ENCODE measurements at places on chromosomes 3 and 15. TPM values are rescaled to one million over a fixed set of nuclear protein-coding genes. Genes with fewer than 3 reads are reported as not detected.

GRCh38 chr15:89186803-89187202, 34.6 kb downstream of the RLBP1 start:
- H3K27me3 ChIP-seq: no peaks in the 10 kb centered on the region
- peaks cover 34% of the 10 kb centered on the region for H3K36me3 ChIP-seq
- DNase-seq: no peak
- no peaks in the 10 kb centered on the region for H3K4me1 ChIP-seq
- H3K4me3 ChIP-seq: no peak overlapping the region

DNA sequence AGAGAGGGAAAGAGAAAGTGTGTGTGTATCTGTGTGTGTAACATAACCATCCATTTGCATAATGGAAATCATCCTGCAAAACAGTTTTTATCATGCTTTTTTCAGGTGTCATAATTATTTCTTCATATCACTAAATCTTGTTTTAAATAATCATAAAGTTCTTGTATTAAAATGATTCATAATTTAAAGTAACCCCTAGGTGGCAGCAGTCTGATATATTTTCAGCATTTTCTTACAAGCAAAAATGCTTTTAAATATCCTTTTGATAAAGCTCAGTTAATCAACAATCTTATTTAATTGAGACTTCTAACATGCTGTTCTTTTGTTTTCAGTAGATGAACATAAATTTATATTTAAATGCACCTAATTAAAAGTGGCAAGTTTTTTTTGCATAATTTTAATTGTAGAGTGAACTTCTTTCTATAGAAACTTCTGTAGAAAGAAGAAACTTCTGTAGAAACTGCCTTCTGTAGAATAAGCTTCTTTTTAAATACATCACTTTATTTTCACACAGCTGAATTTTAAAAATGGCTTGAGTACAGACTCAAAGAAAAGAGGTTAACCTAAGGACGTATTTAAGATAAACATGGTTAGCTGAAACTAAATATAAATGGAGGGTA, 72.5 kb downstream of the OPA1 start:
- no peaks in the 10 kb centered on the region for H3K27me3 ChIP-seq
- DNase-seq: no peak
- H3K27ac ChIP-seq: no peak overlapping the region
- no peak overlapping the region for H3K4me3 ChIP-seq
- peaks cover 9% of the 10 kb centered on the region for H3K36me3 ChIP-seq

GRCh38 chr3:77479021-77479420, 439.1 kb downstream of the ROBO2 start:
- no peaks in the 10 kb centered on the region for H3K4me1 ChIP-seq
- DNase-seq: no peak
- no peak overlapping the region for H3K27ac ChIP-seq
- H3K4me3 ChIP-seq: no peak overlapping the region
- no peaks in the 10 kb centered on the region for H3K36me3 ChIP-seq
- no peaks in the 10 kb centered on the region for H3K27me3 ChIP-seq

- no peak overlapping the region for H3K27ac ChIP-seq
- H3K27me3 ChIP-seq: no peaks in the 10 kb centered on the region
- no peaks in the 10 kb centered on the region for H3K36me3 ChIP-seq
- H3K4me3 ChIP-seq: no peak overlapping the region
- DNase-seq: peak; percentile 16
These were observed 41.6 kb downstream of the NR2C2 start for GRCh38 chr3:14988988-14989394.

Gene GUCA1C
- not detected for total RNA-seq

Data from CD8-positive, alpha-beta memory T cell (primary cell).